ENCODE measurements at places on chromosomes 5 and 9.

- DNase-seq: no peak
Measured at GRCh38 chr9:97853844-97854695, 1.0 kb downstream of the FOXE1 start.

GRCh38 chr5:40437452-40437861 is 242.3 kb upstream of the PTGER4 start:
- DNase-seq: peak; percentile 77

DNA sequence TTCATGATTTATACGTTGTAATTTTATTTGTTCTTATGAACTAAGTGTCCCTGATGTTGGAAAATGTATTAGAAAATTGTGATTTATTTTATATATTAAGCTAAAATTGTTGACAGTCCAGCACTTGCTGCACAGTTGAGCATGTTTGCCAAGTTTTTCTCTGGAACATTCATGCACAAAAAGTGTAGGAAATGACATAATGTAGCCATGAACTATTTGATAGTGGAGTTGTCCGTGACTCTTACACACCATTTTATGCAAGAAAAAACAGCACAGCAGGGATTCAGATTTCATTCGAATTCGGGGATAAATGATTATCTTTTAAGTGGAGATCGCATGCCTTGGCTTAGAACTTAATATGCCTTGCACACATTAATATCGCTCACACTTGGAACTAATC is 708.6 kb upstream of the WWC1 start:
- no peak for DNase-seq

- DNase-seq: peak; percentile 53
Measured at GRCh38 chr5:90802474-90803317, 244.1 kb downstream of the ADGRV1 start.

DNA sequence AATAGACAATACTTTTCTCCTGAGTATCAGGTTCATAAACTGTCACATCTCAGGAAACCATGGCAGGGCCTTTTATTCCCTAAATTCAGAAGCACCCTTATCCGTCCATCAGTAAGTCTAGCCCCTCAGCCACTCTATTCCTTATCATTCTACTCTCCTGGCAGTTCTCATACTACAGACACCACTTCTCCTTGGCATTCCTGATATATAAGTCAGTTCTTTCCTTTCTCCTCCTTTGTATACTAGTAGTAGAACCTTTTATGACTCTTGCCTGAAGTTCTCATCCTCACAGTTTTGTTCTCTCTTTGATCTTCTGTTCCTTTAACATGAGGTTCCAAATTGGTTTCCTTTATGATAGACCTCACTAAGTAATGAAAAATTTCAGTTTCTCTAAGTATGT is 29.3 kb downstream of the GRAMD2B start:
- DNase-seq: no peak

- DNase-seq: no peak
Measured at GRCh38 chr9:99142275-99142674, 37.4 kb downstream of the TGFBR1 start.

- no peak for DNase-seq
Measured at GRCh38 chr5:68261169-68261568, 45.6 kb downstream of the PIK3R1 start.

DNA sequence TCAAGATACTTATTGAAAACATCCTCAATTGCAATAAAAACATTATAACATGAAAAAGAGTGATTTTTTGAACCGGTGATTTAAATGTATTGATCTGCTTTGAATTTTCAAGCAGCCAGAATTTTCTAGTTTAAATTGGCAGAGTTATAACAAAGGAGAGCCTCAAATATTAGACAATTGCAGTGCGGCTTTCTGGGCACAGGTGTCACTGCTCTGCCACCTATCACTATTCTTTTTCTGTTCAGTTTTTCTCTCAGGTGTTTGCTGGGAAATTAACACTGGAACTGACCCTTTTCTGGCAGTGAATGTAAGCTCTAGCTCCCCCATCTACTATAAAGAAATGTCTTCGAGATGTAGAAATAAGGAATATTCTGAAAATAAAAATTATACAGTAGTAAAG is 23.0 kb downstream of the ZBED3 start:
- no peak for DNase-seq

DNA sequence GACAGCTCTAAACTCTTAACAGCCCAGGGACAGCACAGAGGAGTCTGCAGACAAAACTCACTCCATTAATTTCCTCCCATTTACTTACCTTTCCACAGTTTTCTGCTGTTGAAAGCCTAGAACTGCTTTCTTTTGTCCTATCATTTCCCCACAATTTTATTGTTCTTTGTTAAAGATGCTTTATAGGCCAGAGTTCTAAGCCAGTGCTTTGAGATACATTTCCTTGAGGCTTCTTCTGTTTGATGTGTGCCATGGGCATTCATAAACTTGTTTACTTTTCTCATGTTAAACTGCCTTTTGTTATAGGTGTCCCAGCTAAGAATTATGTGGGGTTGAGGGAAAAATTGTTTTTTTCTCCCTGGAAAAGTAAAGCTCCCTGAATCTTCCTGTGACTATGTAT is 25.9 kb upstream of the SUB1 start:
- DNase-seq: no peak

DNA sequence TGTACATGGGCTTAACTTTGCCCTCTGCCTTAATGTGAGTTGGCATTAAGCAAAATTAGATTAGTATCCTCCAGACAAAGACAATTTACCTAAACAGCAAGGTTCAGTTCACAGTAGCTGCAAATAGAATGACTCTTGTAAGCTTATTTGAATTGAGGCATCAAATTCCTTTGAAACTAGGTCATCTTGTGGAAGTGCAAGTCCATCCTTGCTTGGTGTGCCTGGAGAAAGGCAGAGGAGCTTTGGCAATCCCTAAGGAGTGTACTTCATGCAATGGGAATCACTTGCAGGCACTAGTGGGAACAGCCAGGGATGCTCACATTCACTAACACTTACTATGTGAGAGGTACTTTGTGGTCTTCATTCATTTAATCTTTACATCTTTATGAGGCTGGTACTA is 118.3 kb downstream of the DRD1 start:
- DNase-seq: no peak

DNA sequence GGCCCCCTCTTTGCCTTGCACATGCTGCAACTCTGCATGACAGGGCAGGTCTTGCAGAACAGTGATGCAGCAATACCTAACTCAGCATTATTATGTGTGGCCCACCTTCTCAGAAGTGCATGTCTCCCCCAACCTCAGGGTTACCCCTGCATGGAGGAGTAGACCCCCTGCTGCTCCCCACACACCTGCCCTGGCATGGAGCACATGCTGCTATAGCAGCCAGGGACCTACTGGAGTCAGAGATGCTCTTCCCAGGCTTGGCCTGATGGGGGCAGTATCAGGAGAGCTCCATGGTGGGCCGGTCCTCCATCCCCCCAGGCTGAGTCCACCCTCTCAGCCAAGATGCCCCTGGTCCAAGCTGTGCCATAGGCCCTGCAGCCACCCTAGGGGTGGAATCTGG is 13.2 kb upstream of the BOD1 start:
- DNase-seq: no peak

DNA sequence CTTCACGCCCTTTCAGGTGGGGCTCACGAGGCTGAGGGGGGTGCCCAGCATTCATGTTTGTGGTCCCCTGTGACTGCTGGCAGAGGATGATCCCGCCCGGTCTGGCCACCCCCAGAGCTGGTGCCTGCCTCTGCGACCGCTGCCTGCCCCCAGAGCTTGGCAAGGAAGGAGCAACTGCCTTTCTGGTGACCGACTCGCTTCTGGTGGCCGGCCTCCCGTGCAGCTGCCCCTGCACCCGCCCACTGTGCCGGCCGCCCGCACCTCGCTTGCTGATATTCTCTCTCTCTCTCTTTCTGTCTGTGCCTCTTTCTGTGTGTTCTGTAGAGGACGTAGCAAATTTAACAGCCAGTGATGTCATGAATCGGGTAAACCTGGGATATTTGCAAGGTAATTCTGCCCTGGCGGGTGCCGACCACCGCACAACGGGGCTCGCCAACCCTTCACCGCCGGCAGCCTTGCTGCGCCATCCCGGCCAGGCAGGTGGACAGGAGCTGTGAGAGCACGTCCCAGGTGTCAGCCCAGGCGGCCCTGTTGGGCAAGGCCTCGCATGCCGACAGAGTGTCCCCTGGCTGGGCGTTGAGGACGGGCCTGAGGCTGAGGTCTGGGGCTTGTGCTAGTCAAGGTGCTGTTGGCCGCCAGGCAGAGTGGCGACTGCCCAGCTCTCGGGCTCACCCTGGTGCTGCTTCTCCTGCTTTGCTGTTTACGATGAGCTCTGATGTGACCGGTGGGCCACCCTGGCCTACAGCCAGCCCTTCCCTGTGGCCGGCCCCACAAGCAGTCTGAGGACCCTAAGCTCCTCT is 86.0 kb downstream of the KCNT1 start:
- no peak for DNase-seq

- no peak for DNase-seq
Measured at GRCh38 chr5:149796030-149796429, 65.9 kb downstream of the PPARGC1B start.

- no peak for DNase-seq
Measured at GRCh38 chr9:26657958-26658357, 234.6 kb downstream of the CAAP1 start.

DNA sequence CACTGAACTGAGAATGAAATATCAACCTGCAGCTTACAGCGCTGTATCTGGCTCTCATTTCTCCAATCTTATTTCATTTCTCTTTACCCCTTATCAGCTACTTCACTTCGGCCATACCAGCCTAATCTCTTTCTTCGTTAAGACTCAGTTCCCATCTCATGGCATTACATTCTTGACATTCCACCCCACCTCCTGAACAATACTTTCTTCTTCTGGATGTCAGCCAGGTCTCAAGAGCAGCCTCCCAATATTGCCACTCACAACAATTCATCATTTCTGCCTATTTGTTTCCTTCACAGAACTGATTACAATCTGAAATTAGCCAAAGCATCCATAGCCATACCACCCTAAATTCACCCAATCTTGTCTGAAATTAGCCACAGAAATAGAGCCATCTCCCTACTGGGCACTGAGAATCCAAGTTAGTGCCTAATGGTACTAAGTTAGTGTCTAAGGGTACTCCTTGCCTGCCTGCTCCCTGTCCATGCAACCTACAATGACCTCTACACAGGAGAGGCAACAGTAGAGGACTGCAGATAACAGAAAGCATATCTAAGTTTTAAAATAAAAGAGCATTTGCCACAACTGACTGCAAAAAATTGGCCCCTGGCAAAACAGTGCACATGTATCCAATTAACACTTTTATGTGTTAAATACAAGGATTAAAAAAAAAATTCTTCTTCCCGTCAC is 35.2 kb downstream of the SETX start:
- peak; percentile 14 for DNase-seq

- no peak for DNase-seq
Measured at GRCh38 chr9:87670572-87671264, 55.2 kb upstream of the CTSL start.

DNA sequence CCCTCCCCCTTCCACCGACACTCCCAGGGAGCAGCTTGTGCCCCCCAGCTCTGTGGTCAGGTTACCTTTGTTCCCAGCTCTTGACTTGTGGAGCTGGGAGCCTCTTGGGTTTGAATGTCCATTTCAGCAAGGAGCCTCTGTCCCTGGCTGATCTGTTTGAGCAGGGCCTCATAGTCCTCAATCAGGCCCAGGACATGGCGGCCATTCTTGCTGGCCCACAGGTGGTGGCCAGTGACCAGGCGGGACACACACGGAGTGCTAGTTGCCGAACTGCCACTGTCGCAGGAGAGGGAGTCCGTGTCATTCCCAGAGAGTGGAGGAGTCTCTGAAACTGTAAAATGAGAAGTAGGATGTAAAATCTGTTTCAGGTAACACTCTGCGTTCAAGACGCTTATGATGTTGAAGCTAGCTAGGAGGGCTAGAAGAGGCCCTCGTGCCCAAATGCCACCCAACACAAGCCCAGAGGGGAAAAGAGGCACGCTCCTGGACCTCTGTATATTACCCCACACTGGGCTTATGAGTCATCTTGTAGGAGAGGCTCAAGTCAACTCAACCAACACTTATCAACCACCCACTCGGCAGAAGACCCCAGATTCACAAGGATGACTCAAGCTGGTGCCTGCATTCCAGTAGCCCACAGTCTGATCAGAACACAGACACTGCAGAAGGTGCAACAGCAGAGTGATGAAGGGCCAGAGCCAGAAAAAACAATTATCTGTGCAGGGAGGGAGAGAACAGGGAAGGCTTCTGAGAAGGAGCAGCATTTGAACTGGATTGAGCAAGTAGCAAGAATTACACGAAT is 177.0 kb downstream of the CDK5RAP2 start:
- DNase-seq: peak; percentile 55

DNA sequence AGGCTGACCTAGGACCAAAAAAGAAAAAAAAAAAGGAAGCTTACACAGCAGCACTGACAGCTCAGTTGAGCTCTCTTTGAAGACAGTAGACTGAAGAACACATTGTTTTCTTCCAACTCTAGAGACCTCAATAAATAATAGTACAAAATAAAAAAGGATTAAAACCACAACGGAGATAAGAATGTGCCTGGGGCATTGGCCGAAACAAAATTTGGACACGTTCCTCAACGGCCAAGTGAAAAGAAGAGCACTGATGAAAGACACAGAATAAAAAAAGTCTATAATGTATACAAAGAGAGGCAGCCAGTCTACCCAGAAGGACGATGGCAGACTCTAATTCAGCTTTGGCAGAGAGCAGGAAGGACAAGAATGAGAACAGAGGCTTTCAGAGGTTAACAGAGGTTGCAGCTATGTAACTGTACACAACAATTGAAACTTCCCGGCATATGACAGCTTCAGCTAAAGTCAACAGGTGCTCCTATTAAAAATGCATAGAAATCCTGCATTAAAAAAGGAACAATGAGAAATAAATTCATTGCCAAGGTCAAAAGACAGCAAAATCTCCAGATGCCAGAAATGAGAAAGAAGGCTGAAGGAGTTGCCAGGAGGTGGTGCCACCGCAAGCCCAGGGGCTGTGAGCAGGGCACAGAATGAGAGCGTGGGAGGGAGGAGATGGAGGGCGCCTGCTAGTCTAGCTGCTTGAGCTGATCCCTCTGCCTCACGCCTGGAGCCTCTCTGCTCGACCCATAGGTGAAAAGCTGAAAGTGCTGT is 113.9 kb downstream of the DCP2 start:
- DNase-seq: no peak

DNA sequence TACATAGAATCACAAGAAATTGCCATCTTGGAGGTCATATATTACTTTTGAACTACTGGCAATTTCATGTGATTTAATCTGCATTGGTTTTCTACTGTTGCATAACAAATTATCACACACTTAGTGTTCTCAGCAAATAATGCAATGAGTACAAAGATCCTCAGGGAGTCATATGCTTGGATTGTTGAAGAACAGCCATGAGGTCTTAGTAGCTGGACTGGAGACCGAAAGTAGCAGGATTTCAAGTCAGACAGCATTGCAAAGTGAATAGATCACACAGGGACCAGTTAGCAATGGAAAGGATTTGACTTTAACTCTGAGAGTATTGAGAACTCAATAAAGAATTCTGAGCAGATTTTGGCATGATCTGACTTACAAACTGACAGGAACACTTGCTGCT is 32.2 kb upstream of the FRMD3 start:
- peak; percentile 38 for DNase-seq

- no peak for DNase-seq
Measured at GRCh38 chr9:703392-703791, 138.1 kb upstream of the DMRT1 start.

Measured in PC-9 (cell line).